ENCODE measurements at places on chromosomes 7 and 10.

GRCh38 chr10:130369645-130370381 is 233.6 kb downstream of the GLRX3 start:
- no peak for DNase-seq

GRCh38 chr7:124322561-124322960 is 289.7 kb upstream of the TMEM229A start:
- DNase-seq: no peak

DNA sequence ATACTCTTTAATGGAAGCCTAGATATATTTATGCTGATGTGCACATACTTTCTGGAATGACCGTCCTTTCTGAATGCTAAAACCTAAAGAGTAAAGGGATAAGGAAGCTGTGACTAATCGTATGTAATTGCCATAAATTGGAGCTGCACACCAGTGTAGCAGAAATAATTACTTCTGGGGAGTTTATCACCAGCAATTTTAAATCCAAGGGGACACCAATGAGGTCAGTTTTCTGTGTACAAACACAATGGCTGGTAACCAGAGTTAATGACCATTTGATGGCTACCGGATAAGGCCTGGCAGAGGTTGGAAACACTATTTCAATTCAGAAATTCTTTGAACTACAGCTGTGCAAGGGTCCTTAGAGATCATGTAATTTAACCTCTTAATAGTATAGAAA is 670.1 kb downstream of the REEP3 start:
- no peak for DNase-seq

- DNase-seq: peak; percentile 71
Measured at GRCh38 chr10:22434521-22434920, 89.2 kb downstream of the SPAG6 start.

- no peak for DNase-seq
Measured at GRCh38 chr7:4820967-4821471, 40.8 kb downstream of the PAPOLB start.

- DNase-seq: no peak
Measured at GRCh38 chr7:123270570-123270969, 70.8 kb upstream of the SLC13A1 start.

DNA sequence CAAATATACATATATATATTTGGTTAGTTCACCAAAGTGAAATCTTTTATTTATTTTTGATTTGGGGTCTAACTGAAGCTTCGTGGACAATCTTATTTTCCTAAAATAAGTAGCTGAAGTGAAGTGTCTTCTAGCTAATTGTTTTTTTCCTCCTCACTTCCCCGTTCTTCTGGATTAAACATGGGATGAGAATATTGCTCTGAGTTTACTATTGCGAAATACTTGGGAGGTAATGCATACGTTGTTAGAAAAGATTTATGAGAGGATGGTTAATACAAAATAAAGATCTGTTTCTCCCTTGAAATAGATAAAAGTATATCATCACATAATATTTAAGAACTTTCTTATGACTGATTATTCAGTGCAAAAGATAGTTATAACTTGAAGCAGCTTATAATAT is 228.3 kb upstream of the TPK1 start:
- no peak for DNase-seq

DNA sequence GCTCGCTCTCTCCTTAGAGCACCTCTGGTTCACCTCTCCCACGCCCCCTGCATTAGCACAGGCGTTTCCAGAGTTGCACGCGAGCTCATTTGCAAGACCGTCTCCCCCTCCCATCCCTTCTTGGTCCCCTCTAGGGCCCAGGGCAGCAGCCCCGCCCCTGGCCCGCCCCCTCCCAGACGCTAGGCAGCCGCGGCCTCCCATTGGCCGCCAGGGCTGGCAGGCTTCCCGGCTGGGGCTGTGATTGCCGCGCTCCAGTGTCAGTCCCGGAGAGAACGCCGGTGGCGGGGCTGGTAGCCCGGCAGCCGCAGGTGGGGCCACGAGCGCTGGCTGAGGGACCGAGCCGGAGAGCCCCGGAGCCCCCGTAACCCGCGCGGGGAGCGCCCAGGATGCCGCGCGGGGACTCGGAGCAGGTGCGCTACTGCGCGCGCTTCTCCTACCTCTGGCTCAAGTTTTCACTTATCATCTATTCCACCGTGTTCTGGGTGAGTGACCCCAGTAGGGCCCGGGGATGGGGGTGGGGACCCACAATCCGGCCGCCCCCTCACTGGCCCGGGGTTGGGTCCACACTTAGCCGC is at the start of gene TSPAN15:
TSPAN15 (plus strand) TSS at position 257 of the 575 bp plus-strand sequence; CDS start at position 387, 130 bp downstream.
- peak; percentile 82 for DNase-seq

GRCh38 chr10:60429084-60429849 is 39.6 kb upstream of the ANK3 start:
- DNase-seq: no peak

DNA sequence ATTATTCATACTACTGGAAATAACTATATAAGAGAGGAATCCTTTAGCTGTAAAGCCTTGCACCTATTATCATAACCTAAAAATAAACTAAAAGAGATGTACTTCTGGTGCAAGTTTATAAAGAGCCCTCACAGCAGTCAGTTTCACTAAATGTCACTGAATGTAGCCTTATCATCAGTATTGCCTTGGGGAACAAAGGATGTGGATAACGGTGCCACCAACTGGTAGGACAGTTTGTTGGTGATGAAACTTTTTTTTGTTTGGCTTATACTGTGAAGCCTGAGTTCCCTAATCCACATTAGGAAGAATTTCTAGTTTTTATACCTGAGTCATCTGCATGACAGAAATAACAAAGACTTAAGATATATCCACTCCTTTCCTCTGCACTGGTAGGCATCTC is 117.9 kb upstream of the COL1A2 start:
- DNase-seq: peak; percentile 64

GRCh38 chr7:29413626-29414136 is 150.0 kb upstream of the PRR15 start:
- DNase-seq: no peak

DNA sequence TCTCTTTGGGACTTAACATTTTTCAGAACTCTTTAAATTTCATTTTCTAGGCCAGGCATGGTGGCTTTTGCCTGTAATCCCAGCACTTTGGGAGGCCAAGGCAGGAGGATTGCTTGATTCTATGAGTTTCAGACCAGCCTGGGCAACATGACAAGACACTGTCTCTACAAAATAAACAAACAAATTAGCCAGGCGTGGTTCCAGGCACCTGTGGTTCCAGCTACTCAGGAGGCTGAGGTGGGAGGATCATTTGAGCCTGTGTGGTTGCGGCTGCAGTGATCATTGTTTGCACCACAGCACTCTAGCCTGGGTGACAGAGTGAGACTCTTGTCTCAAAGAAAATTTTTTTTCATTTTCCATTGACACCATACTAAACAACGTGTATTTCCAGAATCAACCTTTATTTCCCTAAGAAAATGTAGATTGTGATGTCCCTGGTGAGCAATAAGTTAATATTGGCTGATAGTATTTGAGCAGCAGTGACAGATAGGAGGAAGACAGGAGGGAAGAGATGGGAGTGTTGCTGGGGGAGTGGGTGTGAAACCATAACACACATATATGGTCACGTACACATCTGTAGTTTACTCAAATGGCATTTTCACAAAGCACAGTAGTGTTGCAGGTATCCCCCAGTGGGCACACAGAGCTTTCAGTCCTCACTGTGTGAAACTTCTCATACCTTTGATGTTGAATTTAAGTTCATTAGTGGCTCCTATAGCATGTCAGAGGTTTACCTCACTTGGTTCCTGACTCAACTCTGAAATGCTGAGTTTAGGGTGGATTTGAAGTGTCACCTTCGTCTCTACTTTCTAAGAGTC is 205.6 kb downstream of the AUTS2 start:
- no peak for DNase-seq

- no peak for DNase-seq
Measured at GRCh38 chr7:16774294-16774693, 20.7 kb downstream of the TSPAN13 start.

DNA sequence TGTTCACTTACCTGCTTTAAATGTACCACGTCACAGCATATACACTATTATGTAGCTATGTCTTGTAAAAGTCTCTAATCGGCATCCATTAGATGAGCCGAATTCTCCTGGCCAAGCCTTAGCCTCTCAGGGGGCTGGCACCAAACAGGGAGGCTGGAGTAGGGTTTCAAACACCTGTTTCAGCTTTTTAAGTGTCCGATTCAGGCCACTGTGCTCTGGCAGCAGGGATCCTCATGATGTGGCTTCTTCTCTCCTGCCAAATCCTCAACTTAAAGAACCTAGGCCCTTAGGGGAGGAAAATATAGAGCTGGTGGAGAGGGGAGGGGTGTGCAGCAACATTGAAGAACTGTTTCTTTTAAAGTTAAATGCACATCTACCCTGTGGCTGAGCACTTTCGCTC is 68.5 kb upstream of the NFKB2 start:
- no peak for DNase-seq

GRCh38 chr7:15686957-15687545 is 568 bp upstream of the MEOX2 start:
- no peak for DNase-seq

DNA sequence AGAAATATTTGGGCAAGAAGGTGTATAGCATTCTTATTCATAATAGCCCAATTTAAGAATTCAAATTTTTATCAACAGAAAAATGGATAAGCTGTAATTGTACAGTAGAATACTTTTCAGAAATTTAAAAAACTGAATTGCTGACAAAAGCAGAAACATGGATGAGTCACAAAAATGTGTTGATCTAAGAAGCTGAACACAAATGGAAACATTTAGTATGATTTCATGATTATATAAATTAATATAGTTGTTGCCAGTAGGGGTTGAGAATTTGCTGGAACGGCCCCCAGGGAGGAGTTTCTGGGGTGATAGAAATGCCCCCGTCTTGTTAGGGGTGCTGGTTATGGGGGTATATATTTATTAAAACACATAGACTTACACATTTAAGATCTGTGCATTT is 179.1 kb downstream of the KLF6 start:
- no peak for DNase-seq

DNA sequence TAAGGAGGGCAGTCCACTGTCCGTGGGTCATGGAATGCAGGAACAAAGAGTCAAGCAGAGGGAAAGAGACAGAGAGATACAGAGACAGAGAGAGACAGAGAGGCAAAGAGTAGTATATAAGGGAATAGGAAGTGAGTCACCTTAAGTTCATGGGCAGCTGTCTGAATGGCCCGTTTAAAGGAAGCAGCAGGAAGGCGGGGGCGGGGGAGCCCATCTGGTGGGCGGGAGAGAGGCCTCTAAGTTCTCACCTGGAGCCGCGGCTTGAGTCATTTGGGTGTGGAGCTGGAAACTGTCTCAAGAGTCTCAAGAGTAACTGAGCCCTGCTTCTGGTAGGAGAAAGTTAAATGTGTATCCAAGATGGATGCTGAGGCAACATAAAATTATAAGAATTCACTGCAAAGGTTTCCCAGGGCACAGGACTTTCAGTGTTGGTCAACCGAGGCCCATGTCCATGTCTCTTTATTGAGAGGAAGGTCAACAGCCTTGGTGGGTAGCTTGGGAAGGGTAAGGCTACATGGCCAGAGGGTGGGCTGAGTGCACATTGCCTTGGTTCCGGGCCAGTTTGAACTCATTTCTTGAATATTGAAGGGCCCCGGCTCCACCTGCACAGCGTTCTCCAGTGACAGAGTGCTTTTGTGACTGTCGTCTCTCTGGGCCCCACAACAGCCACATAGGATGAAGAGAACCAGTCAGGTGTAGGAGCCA is 85.5 kb upstream of the CACUL1 start:
- DNase-seq: peak; percentile 80

- DNase-seq: no peak
Measured at GRCh38 chr10:77226853-77227565, 410.6 kb downstream of the KCNMA1 start.

DNA sequence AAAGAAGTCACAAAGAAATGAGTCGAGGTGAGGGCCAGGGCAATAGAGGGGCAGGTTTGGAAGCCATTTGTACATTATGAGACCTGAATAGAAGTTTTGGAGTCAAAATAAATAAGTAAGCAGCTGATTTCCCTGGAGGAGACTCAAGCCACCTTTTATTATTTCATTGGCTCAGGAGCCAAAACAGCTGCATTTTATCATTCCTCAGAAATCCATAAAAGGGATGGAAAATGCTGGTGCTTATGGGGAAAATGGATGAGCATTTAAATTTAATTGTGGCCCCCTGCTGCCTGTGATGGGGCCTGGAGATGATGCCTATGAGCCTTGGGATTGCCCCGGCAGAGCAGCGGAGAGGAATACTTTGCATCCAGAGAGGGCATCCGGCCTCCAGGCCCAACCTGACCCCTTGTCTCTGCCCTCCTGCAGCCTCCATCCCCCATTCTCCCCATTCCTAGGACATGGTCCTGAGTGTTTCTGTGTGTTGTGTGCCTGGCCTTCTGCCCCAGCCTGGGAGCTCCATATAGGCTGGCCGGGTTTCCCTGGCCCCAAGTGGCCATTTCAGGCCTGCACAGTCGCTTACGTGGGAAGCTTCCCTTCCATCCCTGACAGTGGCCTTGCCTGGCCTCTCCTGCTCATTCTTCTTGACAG is 296.8 kb upstream of the ZMIZ1 start:
- no peak for DNase-seq

DNA sequence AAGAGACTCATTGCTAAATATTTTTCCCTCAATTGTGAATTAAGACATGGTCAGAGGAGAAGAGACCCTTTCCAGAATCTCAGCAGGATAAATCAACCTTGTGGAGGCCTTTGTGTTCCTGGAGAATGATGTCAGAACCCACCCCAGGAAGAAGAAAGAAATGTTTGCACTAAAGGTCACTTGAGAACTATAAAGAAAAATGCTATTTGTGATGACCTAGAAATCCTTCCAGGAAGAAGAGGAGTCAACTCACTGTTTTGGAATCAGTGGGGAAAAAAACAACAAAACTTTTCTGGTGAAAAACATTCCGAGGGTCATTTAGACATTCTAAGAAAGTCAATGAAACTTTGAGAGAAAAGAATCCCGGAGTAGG is 129.1 kb upstream of the ANKRD1 start:
- DNase-seq: no peak

DNA sequence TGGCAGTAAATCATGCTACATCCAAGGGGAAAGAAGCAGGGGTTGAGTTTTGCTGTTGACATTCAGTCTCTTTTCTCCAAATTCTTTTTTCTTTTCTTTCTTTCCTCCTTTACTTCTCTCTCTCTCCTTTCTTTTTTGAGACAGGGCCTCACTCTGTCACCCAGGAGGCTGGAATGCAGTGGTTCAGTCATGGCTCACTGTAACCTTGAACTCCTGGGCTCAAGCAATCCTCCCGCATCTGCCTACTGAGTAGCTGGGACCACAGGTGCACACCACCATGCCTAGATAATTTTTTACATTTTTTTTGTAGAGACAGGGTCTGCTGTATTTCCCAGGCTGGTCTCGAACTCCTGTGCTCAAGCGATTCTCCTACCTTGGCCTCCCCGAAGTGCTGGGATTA is 35.2 kb downstream of the SBDS start:
- DNase-seq: no peak

All from SW480 (cell line).